ENCODE measurements at places on chromosomes 1 and 21.

DNA sequence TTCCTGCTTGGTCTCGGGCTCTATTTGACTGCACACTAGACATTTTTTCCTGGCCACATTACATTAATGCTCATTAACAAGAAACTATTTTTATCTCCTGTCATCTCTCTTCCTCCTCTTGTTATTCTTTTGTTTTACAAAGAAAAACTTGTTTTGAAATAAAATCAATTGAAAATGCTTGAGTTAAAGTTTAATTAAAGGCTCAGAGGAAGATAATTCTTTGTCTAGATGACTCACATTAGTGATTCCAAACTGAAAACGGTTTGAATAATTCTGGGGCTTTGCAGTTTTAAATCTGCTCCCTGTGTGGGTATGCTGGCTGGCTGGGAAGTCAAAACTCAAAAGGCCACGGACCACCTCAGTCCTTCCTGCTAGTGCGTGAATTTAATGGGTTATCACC, 29.6 kb downstream of the RGS5 start:
- DNase-seq = no peak

- no peak for DNase-seq
Observed at GRCh38 chr1:78577257-78578100, 42.8 kb upstream of the IFI44L start.

GRCh38 chr1:88780485-88780884, 96.4 kb downstream of the PKN2 start:
- DNase-seq = no peak

GRCh38 chr1:155324717-155325602, 4.3 kb downstream of the RUSC1 start:
- DNase-seq = no peak

Data from AML-193 (cell line).